ENCODE measurements at places on chromosomes 11 and 22.
A peak's percentile ranks its signal among the peaks of the same experiment; 100 is the strongest.

DNA sequence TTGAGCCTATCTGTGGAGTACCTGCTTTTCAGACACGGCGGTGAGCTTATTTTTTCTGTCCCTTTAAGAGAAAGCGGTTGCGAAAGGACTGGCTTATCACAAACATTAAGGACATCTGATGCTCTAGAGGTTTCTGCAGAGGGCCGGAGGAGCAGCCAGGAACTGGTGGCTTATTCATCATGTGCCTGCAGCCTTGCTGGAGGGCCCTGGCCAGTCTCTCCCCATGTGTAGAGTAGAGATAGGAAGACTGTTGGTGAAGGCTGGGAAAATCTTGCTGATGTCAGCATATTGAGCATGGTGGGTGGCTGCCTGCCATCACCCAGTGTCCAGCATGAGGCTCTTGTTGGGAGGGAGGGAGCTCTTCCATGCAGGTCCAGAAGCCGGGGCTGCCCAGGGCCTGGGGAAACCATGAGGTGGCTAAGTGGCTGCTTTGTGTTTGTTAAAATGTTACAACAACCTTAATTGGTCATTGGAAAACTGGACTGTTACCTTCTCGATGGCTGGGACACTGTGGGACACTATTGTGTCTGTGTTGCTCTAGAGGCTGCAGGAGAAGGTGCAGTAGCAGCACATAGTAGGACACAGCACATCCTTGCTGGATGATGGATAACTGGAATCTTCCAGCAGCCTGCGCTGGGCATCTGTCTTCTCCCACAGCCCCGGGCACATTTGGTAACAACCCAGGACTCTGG is 54.3 kb downstream of the TSPAN18 start:
- DNase-seq, result no peak

GRCh38 chr11:74770456-74770855 is 21.8 kb downstream of the RNF169 start:
- peak; percentile 14 for DNase-seq

DNA sequence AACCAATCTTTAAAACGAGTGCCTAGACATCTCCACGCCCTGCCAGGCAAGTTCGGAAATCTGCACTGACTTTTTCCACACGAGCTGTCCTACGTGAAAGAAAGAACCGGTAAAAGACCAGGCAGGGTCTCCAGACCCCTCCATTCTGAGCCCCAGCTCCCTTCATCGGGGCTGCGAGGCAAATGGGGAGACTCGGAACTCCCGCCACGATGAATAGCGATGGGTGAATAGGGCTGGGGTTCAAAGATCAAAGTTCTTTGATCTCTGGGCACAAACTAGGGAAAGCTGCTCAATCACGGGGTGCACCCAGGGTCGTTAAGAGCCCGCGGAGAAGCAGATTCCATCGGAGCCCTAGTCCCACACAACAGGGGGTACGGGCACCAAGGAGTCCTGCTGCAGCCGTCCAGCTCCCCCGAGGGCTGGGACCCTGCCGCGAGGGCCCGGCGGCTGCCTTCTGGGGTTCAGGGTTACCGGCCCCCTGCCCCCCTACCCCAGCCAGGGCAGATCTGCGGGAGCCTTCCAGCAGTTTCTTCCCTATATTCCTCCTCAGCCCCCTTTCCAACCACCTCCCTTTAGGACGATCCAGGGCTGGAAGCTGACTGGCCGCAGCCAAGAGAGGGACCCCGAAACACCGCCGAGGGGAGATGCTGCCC is 1.1 kb downstream of the LRP4 start:
- no peak for DNase-seq

GRCh38 chr11:18715476-18715875 is 10.5 kb downstream of the IGSF22 start:
- DNase-seq, result no peak

DNA sequence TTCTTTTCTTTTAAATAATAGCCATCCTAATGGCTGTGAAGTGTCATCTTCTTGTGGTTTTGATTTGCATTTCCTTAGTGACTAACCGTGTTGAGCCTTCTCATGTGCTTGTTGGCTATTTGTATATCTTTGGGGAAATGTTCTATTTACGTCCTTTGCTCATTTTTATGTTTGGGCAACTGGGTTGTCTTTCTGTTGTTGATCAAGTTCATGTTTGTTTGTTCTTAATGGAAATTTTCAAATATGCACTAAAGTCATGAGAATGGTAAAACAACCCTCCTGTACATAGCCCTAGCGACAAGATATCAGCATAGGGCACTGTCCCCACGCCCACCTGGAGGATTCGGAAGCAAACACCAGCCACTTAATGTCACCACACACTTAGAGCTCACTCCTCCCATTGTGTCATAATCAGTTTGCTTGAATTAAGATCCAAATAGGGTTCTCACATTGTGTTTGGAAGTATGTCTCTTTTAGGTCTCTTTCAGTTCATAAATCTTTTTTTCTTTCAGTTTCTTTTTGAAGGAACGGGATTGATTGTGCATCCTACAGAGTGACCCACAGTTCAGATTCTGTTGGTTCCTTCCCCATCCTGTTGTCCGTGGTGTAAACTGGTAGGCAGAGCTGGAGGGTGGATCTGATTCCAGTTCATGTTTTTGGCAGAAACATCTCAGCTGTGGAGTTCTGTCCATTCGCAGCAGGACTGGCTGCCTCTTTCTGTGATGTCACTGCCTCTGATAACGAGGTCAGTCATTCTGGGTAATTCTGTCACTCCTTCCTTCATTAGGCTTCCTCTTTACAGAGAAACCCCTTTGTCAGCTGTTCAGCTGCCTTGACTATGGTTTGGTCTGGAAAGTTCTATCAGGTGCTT is 26.4 kb upstream of the ADORA2A start:
- DNase-seq, result peak; percentile 71

DNA sequence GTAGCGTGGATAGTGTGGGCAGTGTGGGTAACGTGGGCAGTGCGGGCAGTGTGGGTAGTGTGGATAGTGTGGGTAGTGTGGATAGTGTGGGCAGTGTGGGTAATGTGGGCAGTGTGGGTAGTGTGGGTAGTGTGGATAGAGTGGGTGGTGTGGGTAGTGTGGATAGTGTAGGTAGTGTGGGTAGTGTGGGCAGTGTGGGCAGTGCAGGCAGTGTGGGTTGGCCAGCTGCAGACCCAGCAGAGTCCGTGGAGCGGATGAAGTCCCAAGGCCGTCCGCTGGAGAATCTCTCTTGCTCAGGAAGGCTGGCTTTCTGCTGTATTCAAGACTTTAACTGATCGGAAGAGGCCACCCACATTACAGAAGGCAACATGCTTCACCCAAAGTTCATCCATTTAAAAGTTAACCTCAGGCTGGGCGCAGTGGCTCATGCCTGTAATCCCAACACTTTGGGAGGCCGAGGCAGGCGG is 26.1 kb upstream of the KRTAP5-6 start:
- no peak for DNase-seq

GRCh38 chr11:59437770-59438169 is 1.5 kb downstream of the OR5A1 start:
- DNase-seq, result no peak

DNA sequence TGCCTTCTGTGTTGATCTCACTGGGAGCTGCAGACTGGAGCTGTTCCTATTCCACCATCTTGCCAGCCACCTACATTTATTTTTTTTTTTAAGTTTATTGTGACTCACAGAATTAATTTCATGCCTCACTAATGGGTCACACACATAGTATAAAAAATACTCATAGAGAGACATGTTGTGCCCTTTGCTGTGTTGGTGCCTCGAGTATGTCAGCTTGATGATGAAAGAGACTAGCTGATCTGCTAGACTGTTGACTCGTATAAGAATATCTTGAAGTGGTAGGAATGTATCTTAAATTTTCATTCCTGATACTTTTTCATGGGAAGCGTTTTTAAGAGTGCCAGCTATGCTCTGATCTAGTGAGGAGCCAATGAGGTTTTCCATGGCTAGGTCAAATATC is 28.6 kb upstream of the AMPD3 start:
- peak; percentile 69 for DNase-seq

DNA sequence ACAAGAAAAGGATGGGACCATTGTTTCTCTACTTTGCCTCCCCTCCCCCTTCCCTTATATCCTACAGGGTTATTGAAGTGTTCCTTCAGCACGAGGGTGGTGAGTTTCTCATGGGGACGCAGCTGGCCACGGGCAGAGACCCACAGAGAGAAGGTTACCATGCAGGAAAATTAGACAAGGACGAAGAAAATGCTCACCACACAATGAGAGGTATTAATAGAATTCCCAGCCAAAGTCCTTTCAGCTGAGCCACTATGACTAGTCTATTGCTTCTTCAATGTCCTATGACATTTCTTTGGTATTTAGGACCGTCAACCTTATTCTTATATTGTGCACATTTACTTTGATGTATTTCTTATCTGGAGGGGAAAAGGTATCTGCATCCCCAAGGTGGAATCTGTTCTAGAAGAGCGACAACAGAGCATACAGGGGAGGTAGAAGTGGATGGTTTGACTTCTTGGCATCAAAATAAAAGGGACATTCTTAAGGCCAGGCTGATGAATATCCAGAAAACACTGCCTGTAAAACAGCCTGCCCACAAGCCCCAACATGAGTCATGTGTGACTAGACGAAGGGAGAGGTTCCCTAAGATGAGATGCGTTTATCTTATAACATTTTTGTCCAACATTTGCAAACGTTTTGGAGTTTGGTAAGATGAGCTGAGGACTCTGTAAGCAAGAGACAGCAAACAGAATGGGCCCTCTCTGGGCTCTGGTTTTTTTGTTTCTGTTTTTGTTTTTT is 209.8 kb upstream of the NARS2 start:
- peak; percentile 83 for DNase-seq

DNA sequence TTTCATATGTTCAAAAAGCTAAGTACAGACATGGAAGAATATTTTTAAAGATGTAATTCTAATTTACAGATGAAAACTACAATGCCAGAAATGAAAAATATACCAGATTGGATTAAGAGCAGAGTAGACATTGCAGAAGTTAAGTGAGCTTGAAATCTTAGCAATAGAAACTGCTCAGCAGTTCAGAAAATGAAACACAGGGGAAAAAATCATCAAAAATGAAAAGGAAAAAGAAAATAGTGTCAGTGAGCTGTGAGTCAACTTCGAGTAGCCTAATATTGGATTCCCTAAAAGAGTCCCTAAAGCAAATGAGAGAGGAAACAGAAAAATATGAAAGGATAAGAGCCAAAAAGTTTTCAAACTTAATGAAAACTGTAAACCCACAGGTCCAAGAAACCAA is 25.8 kb upstream of the IL10RA start:
- DNase-seq, result no peak

- no peak for DNase-seq
Observed at GRCh38 chr11:134882141-134882540, 470.1 kb upstream of the B3GAT1 start.

GRCh38 chr11:47220401-47220821 is 5.6 kb downstream of the DDB2 start:
- peak; percentile 80 for DNase-seq

DNA sequence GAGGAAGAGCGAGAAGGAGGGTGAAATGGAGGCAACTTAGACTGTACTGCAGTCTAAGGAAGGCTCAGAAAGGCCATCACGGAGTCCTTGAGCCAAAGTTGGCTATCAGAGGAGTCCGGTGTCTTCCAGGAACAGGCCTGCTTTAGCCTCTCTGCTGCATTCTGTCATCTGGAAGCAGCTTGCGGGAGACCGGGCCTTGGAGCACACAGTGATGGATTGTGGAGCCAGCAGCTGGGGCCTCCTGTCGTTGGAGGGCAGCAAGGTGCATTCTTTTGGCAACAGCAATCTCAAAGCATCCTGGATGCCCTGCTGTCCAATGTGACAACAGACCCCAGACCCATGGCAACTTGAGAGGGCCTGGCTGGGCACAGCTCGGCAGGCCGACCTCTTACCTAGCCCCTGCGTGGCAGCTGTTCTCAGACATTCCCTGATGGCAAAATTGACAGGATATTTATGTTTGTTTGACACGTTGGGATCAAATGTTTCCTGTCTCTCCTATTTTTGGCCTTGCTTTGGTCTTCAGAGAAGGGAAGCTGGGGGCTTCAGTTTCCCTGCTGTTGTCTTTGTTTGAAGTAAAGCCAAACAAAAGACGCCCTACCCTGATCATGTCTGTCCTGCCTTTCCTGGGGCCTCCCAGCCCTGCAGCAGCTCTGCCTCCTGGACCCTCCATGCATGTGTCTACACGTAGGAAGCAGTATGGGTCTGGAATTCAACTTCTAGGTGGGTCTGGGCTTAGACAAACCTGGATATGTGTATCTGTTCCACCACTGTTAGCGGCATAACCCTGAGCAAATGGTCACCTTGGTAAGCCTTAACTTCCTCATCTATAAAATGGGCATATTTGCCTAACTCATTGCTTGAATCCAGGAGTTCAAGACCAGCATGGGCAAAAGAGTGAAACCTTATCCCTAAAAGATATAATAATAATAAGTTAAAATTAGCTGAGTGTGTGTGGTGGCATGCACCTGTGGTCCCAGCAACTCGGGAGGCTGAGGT is 43.9 kb upstream of the LMO2 start:
- DNase-seq, result no peak

GRCh38 chr11:1819074-1819473 is 15.7 kb upstream of the SYT8 start:
- DNase-seq, result no peak

DNA sequence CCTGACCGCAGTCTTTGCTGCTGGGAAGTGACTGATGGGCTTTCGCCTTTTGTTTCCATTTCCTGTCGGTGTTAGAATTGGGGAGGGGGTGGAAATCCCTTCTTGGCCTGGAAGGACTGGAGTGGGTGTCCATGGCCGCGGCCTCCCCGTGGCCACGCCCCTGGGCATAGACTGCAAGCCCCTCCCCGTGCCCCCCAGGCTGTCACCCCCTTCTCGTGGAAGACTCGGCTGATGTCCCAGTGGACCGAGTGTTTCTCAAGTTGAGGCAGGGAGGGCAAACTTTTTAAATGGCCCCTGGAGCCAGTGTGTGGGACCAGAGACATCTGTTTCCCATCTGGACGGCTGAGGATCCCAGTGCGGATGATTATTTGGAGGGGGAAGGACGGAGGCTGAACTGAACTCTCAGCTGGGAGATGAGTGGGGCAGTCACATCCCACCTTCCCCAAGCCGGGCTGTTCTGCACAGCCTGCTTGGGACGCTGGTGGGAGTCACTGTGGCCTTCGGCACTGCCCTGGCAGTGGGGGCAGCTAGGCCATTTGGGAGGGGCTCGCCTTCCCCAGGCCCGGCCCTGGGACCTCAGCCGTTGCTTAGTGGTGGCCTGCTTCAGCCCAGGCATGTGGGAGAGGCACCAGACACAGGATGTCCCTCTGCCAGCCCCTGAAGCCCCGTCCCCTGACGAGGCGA is 1.6 kb downstream of the CD81 start:
- peak; percentile 75 for DNase-seq

GRCh38 chr11:47325271-47326041 is 27.0 kb downstream of the MYBPC3 start:
- DNase-seq, result no peak

DNA sequence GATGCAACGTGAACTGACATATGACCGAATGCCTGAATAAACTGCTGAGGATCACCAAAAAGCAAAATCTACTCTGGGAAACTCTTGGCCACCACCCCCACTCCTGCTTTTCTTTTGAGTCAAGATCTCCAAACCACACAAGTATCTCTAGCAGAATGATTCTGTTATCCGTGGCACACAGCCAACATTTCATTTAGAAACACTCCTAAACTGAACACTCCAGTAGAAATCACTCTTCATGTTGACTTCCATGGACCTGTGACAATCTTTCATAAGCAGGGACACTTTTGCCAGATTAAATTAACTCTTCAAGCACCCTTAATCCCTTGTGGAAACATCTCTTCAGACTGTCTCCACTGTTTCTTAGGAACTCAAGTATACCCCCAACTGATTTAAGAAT is 44.4 kb downstream of the VSIG10L2 start:
- DNase-seq, result peak; percentile 45

Measured in EH (cell line).